ENCODE measurements at places on chromosomes 4 and X. TPM values are rescaled to one million over a fixed set of nuclear protein-coding genes. Genes with fewer than 3 reads are reported as not detected.

- DNase-seq: no peak
Measured at GRCh38 chr4:85414972-85415371, 60.0 kb upstream of the ARHGAP24 start.

- no peak for DNase-seq
Measured at GRCh38 chr4:16682975-16683374, 215.5 kb downstream of the LDB2 start.

- DNase-seq: peak; percentile 46
Measured at GRCh38 chrX:129678614-129679195, 23.9 kb upstream of the APLN start.

GRCh38 chr4:148332486-148332885 is 109.7 kb downstream of the NR3C2 start:
- no peak for DNase-seq

DNA sequence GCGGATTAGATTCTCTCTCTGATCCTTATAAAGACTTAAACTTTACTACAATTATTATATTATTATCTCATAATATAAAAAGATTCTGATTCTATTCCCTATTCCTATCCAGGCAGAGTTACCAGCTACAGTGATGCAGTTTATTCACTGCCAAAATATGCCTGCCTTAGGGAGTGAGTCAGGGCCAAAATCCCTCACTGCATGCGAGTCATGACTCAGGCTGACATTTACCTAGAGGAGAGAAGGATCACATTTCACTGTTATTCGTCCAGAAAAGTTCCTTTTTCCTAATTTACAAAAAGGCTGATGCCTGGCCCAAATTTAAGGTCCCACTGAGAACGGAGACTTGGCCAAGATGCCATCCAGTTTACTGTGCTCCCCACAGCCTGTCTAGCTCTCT is 168.5 kb upstream of the LDB2 start:
- DNase-seq: no peak

GRCh38 chrX:20374900-20375438 is 108.3 kb upstream of the RPS6KA3 start:
- no peak for DNase-seq

DNA sequence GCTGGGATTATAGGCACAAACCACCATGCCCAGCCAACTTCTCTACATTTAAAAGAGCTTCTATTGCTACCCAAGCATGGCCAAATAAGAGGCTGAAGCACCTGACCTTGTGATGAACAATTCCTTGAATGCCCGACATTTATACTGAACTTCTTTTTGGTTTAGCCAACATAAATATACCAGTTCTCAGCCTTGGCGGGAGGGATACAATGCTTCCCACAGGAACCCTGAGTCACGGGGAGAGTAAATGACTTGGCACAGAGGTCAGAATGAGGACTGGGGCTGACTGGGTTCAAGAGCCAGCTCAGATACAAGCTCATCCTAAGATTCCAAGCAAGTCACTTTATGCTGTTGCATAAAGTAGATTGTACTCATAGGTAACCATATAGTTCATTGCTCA is 6.1 kb downstream of the HOPX start:
- no peak for DNase-seq

DNA sequence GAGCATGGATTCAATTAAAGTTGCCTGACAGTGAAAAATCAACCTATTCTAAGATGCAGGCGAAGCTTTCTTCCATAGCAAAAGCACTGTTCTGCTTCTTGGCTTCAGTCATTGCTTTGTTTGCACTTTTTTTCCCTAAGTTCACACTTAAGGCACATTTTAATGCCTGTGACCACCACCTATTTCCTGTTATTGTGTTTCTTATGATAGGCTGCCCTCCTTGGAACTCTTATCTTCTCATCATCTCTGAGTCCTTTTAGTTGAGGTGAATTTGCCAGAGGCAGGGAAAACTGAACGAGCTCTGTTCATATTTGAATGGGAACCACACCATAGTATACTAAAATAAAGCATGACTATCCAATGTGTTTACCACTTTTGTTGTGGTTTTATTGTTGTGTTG is 119.8 kb downstream of the SPCS3 start:
- no peak for DNase-seq

- DNase-seq: no peak
Measured at GRCh38 chr4:117481742-117482141, 396.4 kb upstream of the TRAM1L1 start.

GRCh38 chrX:13047759-13048158 is 3.3 kb upstream of the FAM9C start:
- no peak for DNase-seq

Gene BMPR1B
- total RNA-seq: not detected

Gene SFRP2
- total RNA-seq: not detected

Gene HSD17B13
- total RNA-seq: 0.14 TPM
